ENCODE measurements at places on chromosomes 11 and 22.

GRCh38 chr11:113994077-113994954, 19.4 kb downstream of the HTR3A start:
- DNase-seq, result no peak

GRCh38 chr11:61342207-61342803, 9.3 kb downstream of the TKFC start:
- DNase-seq, result no peak

GRCh38 chr11:97890466-97890865, 1130.3 kb upstream of the CNTN5 start:
- DNase-seq, result no peak

DNA sequence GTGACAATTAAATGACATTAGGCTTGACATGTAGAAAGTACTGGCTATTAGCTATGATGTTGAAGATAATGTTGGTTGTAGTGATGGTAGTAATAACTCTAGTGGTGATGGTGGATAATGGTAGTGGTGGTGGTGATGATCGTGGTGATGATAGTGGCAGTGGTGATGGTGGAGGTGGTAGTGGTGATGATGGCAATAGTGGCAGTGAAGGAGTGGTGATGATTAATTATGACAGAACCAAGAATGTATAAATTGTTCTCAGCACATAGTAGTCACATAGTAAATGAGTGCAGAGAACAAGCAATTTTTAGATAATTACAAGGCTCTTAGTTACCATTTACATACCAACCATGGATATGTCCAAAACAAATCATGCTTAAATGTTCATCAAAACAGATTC, 5.3 kb upstream of the CD44 start:
- DNase-seq, result no peak

DNA sequence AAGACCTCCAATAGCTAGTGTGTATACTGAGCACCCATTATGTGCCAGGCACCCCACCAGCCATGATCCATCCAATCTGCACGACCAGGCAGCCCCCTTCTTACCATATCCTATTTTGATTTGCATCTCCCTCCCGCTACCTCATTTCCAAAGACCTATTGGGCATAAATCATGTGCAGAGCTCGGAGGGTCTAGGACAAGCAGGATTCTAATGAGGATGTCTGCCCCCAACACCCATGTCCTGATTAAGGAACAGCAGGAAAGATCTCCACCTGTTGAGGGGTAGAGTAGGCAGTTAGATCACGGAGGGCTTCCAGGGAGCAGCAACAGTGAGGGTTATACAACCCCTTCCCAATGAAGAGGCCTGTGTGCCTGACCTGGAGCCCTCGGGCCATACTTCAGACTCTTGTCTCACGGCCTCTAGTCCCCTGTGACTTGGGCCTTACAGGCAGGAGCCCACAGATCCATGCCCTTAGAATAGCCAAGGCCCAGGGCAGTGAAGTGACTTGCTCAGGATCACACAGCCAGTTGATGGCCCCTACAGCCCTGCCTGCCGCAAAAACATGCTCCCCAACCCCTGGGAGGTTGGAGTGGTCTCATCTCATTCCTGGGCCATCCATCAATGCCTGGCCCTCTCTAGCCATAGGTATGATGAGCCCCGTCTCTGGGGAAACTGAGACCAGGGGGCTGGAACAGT, 3.5 kb downstream of the RAB3IL1 start:
- DNase-seq, result no peak

- DNase-seq, result no peak
Measured at GRCh38 chr11:14578541-14578956, 58.4 kb upstream of the PSMA1 start.

- DNase-seq, result no peak
Measured at GRCh38 chr22:45684752-45685574, 13.3 kb downstream of the ATXN10 start.

- DNase-seq, result no peak
Measured at GRCh38 chr22:31321421-31321820, 24.7 kb downstream of the PATZ1 start.

DNA sequence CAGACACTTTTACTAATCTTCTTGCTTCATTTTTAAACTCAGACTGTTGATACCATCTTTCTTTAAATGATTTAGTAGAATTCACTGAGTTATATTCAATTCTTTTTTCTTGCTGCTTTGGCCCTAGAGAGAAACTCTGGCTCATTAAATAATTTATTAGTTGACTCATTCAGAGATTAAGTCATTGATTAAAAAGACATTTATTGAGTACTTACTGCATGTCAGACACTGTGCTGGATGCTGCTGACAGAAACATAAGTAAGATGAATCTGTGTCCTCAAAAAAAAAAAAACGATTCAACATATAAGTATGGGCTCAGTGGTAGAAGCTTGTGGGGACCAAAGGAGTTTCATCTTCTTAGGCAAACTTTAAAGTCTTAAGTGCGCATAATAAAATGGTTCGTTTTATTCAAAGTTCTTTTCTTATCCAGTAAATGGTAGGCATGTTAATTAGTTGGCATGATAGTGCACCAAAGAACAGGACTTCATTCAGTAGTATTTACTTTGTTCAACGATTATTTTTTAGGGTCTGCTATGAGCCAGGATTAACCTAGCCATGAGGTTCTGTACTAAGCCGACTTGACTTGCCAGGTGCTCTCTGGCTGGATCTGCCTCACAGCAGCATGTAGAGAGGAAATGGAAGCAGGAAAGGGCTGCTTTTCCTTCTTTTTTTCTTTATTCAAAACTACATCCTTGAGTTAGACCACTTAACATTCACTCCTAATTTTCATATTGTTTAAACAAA, 281.0 kb upstream of the CTSC start:
- DNase-seq, result no peak

GRCh38 chr11:118672846-118673245, 6.6 kb downstream of the TREH start:
- no peak for DNase-seq
